Vagina (tissue), 2 donors: ENCODE measurements at places on chromosomes 7 and 10. TPM values are rescaled to one million over a fixed set of nuclear protein-coding genes. Genes with fewer than 3 reads are reported as not detected.

The CLDN12 gene
- total RNA-seq, result 21.4 TPM

DNA sequence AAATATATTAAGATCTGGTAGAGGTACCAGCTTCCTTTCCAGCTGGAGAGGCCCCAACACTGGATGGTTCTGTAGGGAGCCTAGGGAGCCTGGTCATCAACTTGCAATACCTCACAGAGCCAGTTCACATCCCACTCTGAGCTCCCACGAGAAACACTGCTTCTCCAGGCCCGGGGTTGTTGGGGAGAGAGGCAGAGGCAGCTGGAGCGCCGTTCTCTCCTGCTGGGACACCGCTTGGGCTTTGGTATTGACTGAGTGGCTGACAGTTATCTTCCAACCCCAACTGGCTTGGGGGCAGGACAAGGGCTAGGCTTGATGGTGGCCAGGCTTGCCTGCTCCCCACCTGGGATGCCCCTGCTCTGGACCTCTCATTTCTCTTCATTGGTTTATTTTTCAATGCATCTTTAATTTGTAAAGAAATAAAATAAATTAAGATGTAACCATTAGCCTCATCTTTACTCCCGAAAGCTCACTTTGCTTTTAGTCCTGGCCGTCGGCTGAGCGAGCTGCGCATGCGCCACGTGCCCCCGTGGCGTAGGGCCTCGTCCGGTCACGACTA, 10.0 kb upstream of the CHCHD1 start:
- DNase-seq, result no peak

- DNase-seq, result no peak
These were observed 204.1 kb downstream of the ZNF365 start for GRCh38 chr10:62578301-62578700.

- no peak for DNase-seq
These were observed 756.0 kb downstream of the KCNMA1 start for GRCh38 chr10:76881477-76882220.

GRCh38 chr10:103605359-103606096, 112.0 kb downstream of the NEURL1 start:
- DNase-seq, result no peak

- DNase-seq, result no peak
These were observed 37.2 kb downstream of the MKLN1 start for GRCh38 chr7:131364767-131365344.

DNA sequence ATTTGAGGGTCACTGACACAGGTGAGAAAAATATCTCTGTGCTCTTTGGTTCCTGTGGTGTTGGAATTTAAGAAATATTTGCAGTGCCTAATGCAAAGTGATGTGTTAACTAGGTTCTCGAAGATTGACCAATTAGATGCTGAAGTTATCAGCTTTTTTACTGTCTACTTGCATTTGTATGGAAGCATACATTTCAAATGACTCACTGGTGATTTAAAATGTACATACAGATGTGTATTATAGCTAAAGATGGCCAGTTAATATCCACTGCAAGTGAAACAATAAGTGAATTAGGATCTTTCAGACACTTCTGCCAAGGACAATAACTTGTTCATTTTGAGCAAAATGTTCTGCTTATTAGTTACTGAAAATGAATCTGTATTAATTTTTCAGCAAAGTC, 205.0 kb downstream of the FANK1 start:
- DNase-seq, result no peak
